Stimulated activated CD8-positive, alpha-beta memory T cell treated with anti-CD3 and anti-CD28 coated beads, Interleukin-7, amount 100 ng/mL, for 48 hours (primary cell): ENCODE measurements at places on chromosomes 16 and 17.

DNA sequence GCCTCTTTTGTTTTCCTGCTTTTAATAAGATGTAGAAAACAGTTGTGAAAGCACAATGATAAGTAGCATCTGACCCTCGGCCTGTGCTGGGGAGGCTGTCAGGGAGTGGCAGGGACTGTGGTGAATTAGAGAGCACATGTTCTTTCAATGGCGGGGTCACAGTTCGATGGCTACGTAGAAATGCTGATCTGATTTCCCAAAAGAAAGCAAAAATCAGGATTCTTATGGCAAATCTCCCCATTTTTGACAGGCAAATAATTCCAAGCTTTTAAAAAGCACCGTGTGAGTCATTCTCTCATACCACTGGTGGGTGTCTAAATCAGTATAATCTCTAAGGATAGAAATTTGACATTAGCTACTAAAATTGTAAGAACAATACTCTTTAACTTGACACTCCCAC lies 4.2 kb upstream of the MAPK7 start:
- DNase-seq: no peak

- DNase-seq: no peak
Observed at GRCh38 chr16:78277321-78278055, 178.0 kb downstream of the WWOX start.

GRCh38 chr17:16044487-16044886 lies 44.9 kb downstream of the TTC19 start:
- DNase-seq: no peak

GRCh38 chr16:27515874-27516353 lies 33.8 kb downstream of the GTF3C1 start:
- peak; percentile 16 for DNase-seq

DNA sequence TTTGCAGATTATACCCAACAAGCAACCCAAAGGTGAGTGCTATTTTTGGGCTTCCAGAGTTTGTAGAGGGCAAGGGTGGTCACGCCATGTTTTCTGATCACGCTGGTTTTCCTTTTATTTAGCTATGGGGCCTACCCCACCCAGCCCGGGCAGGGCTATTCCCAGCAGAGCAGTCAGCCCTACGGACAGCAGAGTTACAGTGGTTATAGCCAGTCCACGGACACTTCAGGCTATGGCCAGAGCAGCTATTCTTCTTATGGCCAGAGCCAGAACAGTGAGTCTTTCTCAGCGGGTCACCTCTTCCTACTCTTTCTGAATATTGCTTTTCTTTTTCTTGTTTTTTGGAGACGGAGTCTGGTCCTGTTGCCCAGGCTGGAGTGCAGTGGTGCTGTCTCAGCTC lies 2.5 kb downstream of the FUS start:
- no peak for DNase-seq

DNA sequence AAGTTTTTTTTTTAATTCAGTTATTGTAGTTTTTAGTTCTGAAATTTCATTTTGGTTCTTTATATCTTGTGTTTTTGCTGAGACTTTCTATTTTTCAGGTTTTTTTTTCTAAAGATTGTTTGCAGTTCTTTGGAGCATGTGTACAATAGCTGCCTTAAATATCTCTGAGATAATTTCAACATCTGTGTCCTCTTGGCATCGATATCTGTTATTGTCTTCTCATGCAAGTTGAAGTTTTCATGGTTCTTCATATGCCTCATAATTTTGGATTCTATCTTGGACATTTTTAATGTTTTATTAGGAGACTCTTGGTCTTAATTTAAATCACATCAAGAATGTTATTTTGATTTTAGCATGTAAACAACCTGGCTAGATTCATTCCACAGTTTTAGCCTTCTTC lies 22.8 kb downstream of the COX11 start:
- DNase-seq: no peak

GRCh38 chr16:70653809-70654771 lies 7.7 kb downstream of the IL34 start:
- DNase-seq: peak; percentile 50

GRCh38 chr17:83185023-83186002 lies 105.9 kb downstream of the METRNL start:
- DNase-seq: no peak

GRCh38 chr16:89855986-89856385 lies 17.4 kb upstream of the TCF25 start:
- no peak for DNase-seq

- DNase-seq: no peak
Observed at GRCh38 chr17:80361495-80362220, 53.3 kb upstream of the ENDOV start.

GRCh38 chr17:61322325-61323002 lies 77.2 kb upstream of the TBX2 start:
- no peak for DNase-seq

DNA sequence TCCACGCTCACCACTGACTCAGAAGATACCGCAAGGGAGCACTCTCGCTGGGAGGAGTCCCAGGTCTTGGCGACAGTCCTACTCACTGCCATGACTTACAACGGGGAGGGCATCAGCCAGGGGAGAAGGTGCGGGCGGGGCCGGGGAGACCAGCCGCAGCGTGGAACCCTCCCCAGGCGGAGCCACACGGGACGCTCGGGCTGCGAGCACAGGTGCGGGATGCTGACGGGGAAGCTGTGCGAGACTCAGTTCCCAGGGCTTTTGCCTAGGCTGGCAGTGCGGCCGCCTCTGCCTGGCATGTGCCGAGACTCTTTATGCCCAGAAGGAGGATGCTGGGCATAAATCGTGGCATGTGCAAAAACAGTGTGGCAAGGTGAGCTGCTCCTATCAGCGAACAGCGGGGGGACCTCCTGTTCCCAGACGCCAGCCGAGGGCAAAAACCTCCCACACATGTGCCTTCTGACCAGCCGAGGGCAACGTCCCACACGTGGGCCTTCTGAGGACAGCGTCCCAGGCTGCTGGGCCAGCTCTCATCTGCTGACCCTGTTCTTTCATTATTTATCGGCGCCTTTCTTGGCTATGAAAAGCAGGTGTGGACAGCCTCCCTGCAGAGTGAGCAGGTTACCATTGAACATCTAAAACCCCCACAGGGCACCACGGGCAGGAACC lies 6.1 kb downstream of the GALNS start:
- no peak for DNase-seq

GRCh38 chr16:87727346-87727745 lies 38.4 kb downstream of the KLHDC4 start:
- no peak for DNase-seq

- no peak for DNase-seq
Observed at GRCh38 chr16:22050963-22051362, 41.4 kb upstream of the VWA3A start.

GRCh38 chr16:86949116-86949515 lies 368.1 kb downstream of the C16orf95 start:
- no peak for DNase-seq

DNA sequence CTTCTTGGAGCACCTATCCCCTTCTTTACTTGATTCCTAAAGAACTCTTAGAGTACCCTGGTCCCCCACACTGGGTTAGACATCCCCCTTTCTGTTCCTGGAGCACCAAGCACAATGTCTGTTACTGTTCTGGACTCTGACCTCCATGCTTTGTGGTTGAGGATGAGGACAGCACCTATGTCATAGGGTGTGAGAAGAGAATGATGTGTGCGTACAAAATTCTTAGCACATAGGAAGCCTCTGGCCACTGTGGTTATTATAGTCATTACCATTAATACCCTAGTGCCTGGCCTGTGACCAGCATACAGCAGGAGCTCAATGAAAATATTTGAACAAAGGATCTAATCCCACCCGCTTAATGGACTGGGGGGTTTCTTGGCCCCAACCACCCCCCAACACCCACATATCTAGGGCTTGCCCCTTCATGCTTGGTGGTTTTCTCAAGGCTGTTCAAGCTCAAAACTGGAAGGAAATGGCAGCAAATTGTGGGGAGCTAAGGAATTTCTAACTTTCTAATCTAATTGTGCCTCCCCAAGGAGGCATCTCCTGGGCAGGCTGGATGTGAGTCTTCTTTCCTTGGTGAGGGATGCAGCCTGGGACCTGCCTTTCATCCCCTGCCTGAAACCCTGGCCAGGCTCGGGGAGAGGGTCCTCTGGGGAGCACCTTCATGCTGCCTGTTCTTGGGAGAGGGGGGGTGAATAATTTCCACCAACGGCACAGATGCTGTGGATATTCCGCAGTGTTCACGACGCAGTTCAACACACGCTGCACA lies 1.5 kb upstream of the CMIP start:
- no peak for DNase-seq

GRCh38 chr16:53156516-53156915 lies 101.7 kb downstream of the CHD9 start:
- no peak for DNase-seq

GRCh38 chr16:28283173-28283572 lies 9.2 kb upstream of the SBK1 start:
- DNase-seq: no peak

DNA sequence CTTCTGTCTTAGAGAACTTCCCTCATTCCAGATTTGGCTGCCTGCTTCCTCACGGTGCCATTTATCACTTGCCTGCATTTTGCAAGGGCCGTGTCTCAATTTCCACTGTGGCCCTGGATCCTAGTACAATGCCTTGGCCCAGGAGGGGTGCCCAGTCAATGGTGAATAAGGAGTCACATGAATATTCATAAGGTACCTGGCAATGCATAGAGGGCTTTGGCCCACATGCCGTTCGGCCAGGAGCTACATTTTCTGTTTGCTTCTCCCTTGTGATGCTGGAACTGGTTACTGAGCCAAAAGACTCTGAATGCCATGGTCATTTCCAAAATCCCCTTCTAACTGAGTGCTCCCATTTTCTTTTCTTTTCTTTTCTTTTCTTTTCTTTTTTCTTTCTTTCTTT lies 4.8 kb upstream of the PIRT start:
- DNase-seq: no peak

GRCh38 chr17:7849130-7849750 lies 5.6 kb upstream of the TMEM88 start:
- DNase-seq: no peak
